Activated CD8-positive, alpha-beta memory T cell treated with anti-CD3 and anti-CD28 coated beads, Interleukin-2, amount 10 ng/mL, durations not matched to agents 7 days and 5 days (primary cell): ENCODE measurements at places on chromosomes 2 and 18.

DNA sequence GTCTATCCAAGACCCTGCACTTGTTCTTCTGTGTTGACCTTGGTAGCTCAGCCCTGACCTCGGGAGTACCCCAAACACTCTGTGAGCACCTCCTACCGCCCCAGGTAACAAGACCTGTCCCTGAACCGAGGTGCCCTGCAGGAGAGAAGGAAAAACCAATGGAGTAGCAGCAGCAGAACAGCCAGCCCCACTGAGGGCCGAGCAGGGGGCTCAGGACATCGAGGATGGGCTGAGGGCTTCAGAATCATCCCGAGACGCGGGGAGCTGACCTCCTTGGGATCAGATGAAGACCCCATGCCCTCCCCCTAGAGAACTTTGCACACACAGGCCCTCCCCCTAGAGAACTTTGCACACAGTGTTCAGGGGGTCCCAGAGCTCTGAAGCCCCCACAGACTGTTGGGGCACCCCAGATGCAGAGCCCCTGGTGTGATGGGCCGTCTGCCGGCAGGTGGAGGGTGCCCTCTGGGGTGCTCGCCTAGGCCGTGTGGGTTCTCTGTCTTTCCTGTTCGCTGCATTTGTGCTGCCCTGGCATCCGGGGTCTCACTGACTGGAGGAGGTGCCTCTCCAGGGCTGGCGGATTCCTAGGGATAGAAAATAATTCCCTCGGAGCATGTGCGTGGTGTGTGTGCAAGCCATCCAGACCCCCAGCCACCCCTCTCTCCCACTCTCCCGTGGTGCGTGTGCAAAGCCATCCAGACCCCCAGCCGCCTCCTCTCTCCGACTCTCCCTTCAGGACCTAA is 189.1 kb downstream of the TWIST2 start:
- no peak for DNase-seq

DNA sequence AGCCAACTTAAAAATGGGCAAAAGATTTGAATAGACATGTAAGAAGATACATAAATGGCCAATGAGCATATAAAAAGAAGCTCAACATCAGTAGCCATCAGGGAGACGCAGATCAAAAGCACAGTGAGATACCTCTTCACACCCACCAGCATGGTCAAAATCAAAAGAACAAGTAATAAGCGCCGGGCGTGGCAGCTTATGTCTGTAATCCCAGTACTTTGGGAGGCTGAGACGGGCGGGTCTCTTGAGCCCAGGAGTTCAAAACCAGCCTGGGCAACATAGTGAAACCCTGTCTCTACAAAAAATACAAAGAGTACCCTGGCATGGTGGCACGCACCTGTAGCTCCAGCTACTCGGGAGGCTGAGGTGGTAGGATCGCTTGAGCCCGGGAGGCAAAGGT is 4.6 kb upstream of the CIB4 start:
- no peak for DNase-seq

DNA sequence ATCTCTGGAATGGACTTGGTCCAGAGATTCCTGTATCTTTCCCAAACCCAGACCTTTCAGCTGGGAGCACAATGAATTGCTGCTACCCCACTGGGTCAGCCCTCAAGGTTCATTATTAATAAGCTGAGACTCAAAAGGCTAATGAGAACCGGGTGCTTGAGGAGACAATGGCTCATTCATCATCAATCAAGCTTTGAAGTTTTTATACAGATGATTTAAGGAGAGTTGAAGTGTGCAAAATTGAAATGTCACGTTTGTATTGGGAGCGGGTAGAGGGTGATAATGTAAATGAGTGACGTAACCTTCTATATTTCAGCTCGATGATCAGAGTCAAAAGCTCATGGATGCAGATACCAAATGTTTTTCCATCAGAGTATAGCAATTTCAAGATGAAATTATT is 744.9 kb downstream of the ERBB4 start:
- no peak for DNase-seq

DNA sequence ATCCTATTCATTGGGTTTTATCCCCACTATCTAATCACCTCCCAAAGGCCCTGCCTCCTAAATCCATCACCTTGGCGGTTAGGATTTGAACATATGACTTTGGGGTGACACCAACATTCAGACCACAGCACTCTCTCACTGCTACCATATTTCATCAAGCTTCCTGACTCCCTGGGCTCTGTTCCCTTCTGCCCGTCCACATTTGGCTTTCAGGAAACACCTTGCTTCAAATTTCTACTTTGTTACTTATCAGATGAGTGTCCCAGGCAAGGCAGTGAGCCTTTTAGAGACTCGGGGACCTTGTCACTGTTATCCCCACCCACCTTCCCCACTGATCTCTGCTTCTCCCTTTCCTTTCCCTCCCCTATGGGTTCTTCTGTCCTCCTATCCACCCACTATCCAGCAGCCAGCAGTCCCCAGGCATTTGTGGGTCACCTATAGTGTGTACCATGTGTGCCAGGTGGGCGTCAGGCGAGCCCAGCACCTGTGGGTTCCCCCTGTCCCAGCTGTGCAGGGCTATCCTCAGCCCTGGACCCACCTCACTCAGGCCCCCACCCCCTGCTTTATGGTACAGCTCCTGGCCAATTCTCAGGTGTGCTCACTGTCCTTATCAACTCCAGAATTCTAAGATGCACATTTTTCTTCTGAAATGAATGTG is 230.9 kb downstream of the LOXHD1 start:
- DNase-seq, result peak; percentile 26

GRCh38 chr2:195472501-195473234 is 184.4 kb upstream of the SLC39A10 start:
- no peak for DNase-seq

DNA sequence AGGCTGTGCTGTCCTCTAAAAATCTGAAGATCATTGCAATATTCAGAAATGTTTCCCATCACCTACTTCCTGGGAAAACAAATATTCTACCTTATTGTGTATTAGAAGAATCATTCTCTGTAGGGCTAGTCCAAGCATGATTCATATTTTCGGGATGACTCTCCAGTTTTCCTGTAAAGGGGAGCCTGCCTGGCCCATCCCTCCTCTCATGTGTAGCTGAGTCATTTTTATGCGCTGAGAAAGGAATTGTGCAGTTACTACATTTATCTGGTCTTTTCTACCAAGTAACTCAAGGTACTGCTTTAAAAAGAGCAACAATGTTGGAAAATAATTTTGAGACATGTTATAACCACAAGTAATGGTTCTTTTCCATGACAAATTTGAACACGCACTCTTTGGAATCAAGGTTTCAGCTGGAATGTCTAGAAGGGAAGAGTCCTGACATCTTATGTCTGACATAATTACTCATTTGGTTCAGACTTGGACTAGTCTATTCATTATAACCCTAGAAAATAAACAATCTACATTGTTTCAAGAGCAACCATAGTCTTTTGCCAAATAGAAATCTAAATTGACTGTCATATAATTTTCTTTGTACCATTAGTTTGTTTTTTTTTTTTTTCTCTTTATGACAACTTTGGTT is 6.6 kb downstream of the DSG3 start:
- DNase-seq, result no peak

GRCh38 chr2:5453220-5454050 is 238.7 kb upstream of the SOX11 start:
- no peak for DNase-seq

GRCh38 chr2:22947741-22948140 is 437.2 kb upstream of the KLHL29 start:
- DNase-seq, result no peak

DNA sequence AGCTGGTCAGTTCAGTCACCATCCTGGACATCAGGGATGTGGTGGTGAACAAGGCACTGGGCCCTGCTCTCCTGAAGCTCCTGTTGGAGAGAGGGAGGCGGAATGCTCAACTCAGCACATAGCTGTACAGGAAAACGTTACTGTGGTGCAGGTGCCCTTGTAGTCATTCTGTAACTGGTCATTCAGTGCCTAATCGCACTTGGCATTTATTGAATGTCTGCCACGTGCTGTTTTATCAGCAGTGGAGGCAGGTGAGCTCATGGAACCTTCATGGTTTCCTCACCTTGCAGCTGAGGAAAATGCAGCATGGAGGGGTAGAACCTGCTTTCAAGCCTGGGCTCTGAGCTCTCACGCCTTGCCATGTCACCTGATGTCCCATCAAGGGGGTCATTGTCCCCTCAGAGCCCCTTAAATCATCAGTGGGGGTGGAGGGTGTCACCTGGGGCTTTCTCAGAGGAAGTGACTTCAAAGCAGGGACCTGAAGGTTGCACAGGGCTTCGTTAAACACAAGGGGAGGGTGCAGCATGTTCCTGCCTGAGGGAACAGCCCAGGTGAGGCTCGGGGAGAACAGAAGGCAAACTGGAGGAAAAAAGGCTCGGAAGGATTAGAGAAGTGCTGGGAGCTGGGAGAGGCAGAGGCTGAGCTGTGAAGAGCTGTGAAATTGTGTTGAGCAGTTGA is 56.0 kb upstream of the RPL31 start:
- no peak for DNase-seq

- no peak for DNase-seq
Measured at GRCh38 chr2:225411452-225411851, 11.9 kb downstream of the NYAP2 start.

DNA sequence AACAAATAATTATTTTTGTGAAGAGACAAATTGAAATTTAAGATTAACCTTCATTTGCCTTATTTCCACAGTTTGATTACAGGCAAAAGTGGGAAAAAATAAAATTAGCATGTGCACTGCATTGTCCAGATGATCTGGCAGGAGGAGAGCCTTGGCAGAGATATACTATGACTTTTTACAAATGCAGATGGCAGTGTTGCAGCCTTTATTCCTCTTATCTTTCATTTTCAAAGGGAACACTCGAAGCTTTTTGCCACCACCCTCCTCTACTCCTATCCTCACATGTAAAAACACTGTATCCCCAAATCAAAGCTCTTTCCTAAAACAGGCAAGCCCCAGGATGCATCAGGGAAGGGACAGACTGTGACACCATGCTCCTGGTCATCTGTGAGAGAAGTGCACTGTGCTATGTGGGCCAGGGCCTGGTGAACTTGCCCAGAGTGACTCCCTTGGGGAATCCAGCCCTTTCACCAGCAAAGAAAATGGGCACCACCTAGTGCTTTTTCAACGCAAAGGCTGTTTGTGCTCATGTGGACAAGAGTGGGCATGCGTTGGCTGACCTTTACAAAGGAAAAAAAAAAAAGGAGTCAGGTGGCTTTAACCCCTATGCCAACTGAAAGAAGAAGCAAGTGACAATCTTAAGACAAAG is 74.7 kb upstream of the ETAA1 start:
- no peak for DNase-seq

DNA sequence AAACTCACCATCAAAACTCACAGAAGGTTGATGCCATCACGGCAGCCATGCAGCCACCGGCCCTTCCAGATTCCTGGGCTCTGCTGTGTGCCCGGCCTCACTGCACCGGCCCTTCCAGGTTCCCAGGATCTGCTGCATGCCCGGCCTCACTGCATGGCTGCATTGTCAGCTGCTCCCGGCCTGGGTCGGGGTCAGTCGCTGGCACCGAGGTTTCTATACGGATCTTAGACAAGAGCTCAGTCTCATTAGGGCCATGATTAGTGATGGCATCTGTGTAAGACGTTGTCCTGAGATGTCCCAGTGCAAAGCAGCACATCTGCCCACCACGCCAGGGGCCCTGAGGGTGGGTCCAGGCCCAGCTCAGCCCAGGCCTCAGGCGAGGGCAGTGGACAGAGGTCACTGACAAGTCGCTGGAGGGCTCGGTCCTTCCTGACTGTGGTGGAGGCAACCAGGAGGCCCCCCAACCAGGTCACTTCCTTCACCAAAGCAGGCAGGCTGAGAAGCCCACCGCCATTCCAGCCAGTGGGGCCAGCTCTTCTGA is 29.4 kb downstream of the TMEM18 start:
- DNase-seq, result peak; percentile 15

DNA sequence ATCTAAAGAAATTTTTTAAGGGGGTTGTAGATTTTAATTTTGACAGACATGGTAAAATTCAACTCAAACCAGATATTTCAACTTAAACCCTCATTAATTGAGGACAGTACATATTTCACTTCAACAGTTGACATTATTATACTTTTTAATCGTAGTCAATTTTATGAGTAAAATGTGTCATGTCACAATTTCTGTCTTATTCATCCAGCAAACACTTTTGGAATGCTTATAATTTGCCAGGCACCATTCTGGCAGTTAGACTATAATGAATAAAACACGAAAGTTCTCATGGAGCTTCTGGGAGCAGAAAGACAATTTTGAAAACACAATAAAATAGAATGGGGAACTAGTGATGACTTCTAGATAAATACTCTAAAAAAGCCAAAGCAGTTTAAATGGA is 1094.8 kb downstream of the SUCLG1 start:
- DNase-seq, result no peak

- DNase-seq, result no peak
Measured at GRCh38 chr2:197383825-197384224, 51.0 kb downstream of the SF3B1 start.

DNA sequence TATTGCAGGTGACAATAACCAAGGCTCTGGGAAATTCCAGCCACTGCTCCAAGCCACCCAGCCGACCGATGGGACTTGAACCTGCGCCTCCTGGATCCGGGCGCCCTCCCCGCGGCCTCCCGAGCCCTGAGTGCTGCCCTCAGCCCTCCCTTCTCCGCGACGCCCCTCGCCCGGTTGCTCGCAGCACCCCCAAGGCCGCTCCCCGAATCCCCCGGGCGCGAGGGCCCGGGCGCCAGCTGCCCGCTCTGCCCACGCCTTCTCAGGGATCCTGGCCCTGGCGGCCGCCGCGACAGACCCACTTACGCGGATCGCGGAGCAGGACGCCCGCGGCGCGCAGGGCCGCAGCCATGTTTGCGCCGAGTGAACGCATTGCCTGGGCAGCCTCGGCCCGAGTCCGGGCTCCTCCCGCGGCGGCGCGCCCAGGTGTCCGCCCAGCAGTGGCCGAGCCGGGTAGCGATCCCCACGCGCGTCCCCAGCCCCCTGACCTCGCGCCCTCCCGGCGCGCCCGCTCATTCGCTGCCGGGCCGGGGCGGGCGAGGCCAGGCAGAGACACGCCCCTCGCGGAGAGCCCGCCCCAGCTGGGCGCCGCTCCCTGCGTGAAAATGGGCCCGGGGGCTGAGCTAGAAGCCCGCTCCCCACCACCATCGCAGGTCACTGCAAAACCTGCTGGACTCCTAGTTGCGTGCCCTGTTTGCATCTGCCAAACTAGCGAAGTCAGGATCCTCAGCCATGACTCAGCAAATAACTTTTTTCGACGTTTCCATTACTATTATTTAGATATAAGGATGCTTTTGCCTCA is at the start of gene FECH:
TSS of gene FECH (minus strand) at position 452 of the 799 bp plus-strand sequence. CDS start at position 370, 82 bp downstream.
- DNase-seq, result peak; percentile 70

- peak; percentile 57 for DNase-seq
Measured at GRCh38 chr2:17646081-17646554, 105.6 kb downstream of the VSNL1 start.
